T-helper 22 cell (primary cell): ENCODE measurements at places on chromosomes 16 and 17.
A peak's percentile ranks its signal among the peaks of the same experiment; 100 is the strongest.

DNA sequence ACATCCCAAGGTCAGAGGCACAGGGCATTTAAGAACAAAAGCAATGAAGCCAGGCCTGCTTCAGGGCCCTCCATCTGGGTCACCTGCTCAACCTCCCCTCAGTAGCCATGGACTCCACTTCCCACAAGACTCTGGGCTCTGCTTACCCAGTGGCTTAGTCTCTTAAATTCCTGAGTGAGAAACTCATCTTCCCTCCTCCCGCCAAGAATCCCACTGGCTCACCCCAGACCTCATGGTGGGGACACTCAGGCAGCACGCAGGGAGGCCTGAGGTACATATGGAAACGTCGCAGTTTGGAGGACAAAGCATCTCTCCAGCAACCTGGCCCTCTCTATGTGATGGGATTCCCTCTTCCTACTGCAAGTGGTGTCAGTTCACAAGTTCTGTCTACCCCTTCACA, 326.7 kb upstream of the CDH5 start:
- no peak for DNase-seq

GRCh38 chr16:47578033-47578432, 116.9 kb downstream of the PHKB start:
- DNase-seq = no peak

DNA sequence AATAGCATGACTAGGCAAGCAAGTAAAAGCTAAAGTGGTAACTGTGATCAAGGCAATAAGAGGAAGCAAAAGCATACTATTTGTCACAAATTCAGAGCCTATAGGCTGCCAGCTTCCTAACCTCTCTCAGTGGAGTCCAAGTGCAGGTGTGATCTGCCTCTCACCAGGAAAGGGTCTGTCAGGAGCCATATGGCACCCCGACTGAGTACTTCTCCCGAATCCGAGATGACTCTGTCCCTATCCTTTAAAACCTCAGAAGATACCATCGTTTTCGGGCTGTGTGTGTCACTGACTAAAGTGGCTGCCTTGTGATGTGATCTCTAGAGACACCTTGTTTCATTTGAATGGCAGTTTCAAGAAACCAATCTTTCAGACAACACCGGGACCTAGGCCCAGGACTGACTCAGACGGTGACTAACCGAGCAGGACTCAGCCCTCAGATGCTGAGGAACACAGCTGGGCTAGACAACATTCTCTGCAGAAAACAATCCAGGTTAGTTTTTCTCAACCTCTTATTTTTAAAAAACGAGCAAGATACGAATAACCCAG, 63.6 kb downstream of the SMG6 start:
- no peak for DNase-seq

DNA sequence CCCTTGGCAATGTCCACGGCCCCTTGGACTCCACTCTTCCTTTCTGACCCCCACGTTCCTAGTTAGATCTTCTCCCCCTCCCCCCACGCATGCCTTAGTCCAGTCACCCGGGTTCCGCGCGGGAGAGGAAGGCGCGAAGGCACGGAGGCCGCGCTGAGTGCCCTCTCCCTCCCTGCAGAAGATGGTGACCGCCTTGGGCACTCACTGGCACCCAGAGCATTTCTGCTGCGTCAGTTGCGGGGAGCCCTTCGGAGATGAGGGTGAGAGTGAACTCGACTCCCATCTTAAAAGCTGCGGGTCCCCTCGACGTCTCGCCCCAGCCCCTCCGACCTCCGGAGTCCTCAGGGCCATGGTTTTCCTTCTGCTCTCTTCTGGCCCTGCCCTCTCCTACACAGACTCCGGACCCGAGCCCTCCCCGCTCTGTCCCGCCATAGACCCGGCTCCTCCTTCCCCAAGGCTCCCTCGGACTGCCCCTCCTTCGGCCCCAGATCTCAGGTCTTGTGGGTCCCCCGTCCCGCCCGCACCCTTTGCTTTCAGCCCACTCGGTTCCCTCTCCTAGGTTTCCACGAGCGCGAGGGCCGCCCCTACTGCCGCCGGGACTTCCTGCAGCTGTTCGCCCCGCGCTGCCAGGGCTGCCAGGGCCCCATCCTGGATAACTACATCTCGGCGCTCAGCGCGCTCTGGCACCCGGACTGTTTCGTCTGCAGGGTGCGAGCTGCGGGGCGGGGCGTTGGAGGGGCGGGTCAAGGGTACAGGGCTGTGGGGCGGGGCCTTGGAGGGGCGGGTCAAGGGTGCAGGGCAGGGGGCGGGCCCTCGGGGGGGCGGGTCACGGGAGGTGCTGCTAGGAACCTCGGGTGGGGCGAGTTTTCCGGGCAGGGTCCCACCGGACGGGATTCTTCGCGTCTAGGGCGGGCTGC, 4.6 kb downstream of the TGFB1I1 start:
- DNase-seq = peak; percentile 78

DNA sequence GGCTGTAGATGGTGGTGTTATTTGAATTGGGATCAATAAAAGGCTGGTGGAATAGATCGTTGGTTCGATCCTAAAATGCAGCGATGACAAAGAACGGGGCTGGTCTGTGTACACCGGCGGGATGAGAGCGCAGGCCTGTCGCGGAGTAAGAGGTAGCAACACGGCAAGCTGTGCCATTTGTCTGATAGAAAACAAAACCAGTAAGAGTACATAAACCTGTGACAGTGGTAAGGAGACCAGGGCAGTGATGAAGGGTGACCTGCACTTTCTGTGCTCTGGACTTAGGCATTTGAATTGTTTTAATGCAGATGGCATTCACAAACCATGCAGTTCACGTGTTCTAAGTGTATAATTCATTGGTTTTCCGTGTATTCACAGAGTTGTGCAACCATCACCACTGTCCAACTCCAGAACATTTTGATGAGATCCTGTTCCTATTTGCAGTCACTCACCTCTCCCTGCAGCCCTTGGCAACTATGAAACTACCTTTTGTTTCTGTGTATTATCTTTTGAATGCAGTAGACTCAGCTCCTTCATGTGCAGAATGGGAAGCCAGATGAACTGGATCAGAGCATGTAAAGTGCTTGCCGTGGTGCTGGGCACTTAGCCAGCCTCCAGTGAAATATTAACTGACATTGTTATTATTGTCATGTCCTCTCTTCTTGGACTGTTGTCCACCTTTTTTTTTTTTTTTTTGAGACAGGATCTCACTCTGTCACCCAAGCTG, 286.1 kb downstream of the SNX29 start:
- DNase-seq = no peak

DNA sequence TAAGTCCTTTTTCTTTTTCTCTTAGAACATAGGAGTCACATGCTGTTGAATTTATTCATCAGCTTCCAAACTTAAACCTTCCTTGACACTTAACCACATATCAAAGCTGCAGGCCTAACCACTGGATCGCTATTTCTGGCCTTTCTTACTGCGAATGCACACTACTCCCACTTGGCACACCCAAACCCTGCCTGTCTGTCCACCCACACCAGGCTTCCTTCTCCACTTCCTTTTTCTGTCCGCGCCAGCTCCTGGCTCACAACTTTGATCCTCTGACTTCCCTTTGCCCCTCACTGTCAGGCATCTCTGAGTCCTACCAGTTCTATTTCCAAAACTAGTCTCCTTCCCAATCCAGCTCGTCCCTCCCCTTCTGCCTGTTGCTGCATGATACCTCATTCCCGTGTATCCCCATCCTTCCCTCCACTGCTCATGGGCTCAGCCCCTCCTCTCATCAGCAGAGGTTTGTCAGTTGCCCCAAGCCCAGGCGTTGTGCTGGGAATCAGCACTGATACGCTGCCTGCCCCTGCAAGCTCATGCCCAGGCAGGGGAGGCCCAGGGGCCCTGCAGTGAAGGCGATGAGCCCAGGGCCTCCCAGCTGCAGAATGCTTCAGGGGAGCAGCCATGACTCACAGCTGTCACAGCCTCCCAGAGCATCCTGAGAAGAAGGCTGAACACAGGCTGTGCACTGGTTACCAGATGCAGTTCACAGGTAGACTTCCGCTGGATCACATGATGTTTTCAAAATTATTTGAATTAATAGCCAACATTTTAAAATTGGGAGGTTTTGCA, 179.8 kb downstream of the KATNIP start:
- DNase-seq = no peak

- no peak for DNase-seq
Observed at GRCh38 chr16:57531253-57531575, 5.2 kb downstream of the CCDC102A start.

GRCh38 chr16:84665359-84665758, 17.0 kb downstream of the KLHL36 start:
- DNase-seq = no peak

DNA sequence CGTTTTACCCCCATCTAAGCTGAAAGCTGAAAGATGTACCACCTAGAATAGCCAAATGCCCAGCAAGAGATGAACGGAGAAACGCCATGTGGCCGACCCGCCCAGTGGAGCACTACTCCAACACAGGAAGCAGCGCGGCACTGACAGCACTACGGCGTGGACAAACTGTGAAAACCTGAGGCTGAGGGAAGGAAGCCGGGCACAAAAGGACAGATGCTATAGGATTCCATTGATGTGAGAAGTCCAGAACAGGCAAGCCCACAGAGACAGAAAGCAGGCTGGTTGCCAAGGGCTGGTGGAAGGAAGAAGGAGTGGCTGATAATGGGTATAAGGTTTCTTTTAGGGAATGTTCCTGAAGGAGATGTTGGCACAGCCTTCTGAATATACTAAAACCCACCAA, 29.4 kb upstream of the SLC38A8 start:
- no peak for DNase-seq

DNA sequence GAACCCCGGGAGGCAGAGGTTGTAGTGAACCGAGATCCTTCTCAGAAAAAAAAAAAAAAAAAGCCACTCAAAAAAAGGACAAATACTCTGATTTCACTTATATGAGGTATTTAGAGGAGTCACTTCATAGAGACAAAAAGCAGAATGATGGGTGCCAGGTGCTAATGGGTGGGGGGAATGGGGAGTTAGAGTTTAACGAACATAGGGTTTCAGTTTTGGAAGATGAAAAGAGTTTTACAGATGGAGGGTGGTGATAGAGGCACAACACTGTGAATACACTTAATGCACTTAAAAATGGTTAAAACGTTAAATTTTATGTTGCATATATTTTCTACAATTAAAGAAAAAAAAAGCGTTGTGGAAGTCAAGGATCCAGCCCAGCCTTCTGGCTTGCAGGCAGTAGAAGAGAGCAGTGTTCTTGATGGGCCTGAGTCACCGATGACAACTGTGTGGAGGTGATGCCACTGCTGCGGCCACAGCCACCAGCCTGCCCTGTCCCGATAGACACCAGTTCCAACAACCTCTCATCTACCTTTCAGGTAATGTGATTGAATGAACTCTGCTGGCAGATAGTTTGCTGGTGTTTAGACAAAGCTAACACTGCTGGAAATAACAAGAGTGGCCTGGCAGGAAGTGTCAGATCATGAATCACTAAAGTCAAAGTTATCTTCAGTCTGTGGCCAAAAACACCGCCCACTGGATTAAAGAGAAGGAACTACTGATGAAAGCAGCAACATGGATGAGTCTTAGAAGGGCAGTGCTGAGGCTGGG, 49.9 kb upstream of the COX10 start:
- DNase-seq = no peak

- no peak for DNase-seq
Observed at GRCh38 chr16:78957317-78958100, 643.0 kb downstream of the MAF start.

- no peak for DNase-seq
Observed at GRCh38 chr16:82522026-82522425, 104.7 kb upstream of the CDH13 start.

- DNase-seq = no peak
Observed at GRCh38 chr17:4598776-4599504, 14.6 kb downstream of the SMTNL2 start.

DNA sequence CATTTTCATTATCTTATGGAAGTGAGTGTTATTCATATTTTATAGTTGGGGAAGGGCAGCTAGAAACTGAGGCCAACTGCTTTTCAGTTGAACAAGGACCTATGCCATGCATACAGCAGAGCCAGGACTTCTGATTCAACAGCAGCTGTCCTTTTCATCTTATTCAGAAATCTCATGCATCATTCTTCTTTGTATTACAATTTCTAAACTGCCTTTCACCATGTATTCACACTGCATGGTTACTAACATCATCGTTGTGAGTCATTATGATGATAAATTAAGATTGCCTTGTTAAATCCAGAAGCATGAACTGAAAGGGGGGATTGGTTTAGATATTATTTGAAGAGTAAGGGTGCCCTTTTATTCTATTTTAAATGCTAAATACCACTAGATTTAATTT, 1470.1 kb upstream of the GOT2 start:
- DNase-seq = no peak

DNA sequence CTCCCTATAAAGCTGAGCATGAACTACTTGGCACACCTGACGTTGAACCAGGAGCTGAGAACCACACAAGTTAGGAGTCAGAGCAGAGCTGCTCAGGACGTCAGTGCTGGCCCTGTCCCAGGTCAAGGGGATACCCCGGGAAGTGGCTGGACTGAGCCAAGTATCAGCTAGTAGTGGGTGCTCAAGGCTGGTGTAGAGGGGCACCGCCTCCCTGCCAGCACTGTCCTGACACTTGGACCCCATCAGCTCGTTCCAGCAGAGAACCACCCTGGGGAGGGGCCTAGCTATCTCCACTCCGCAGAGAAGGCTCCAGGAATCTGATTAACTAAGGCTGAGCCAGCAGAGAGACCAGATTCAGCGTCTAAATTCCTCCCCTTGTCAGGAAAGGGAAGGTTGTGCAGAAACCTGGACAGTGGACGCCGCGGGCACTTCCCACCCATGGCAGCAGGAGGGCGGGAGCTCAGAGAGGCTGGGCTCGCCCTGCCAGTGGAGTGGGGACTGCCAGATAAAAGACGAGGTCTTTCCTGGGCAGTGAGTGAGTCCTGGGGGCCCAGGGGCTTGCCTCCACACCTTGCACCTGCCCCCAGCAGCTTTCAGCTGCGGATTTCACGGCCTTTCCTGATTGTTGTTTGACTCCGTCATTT, 21.0 kb downstream of the C16orf90 start:
- DNase-seq = no peak

DNA sequence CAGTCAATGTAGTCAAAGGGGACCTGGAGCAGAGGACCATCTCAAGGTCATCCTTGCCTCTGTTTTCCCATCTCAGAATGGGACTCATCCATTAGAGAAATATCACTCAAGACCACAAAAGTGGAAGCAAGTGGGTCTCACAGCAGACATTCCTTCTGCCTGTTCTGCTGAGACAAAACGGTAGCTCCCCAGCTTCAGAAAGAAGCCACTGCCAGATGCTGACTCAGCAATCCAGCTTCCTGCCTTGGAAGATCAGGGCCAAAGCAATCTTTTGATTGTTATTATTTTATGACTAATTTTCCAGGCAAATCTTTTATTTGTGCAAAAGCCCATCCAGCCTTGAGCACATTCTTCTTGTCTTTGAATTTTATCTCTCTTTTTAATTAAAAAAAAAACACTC, 86.8 kb downstream of the CCT6B start:
- DNase-seq = no peak

- no peak for DNase-seq
Observed at GRCh38 chr17:79991924-79992648, 43.6 kb downstream of the TBC1D16 start.

DNA sequence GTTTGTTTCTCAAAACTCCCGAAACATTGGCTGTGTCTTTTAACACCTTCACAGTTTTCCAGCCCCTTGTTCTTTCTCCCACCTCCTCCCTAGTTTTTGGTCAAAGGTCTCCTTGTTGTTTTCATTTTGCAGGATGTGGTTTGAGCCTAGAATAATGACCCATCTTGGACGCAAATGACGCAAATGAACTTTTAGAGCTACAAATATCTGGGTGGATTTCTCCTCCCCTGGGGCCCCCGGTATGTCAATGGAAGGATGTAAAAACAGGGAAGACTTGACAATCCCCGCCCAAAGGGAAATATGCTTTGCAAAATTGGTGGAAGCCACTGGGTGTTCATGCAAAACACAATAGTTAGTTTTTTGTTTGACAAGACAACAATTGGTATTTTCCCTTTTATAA, 236.0 kb upstream of the IRX3 start:
- no peak for DNase-seq
